ENCODE measurements at places on chromosomes 5 and 9.

- no peak for DNase-seq
These were observed 126.9 kb upstream of the MAP3K1 start for GRCh38 chr5:56688402-56688801.

DNA sequence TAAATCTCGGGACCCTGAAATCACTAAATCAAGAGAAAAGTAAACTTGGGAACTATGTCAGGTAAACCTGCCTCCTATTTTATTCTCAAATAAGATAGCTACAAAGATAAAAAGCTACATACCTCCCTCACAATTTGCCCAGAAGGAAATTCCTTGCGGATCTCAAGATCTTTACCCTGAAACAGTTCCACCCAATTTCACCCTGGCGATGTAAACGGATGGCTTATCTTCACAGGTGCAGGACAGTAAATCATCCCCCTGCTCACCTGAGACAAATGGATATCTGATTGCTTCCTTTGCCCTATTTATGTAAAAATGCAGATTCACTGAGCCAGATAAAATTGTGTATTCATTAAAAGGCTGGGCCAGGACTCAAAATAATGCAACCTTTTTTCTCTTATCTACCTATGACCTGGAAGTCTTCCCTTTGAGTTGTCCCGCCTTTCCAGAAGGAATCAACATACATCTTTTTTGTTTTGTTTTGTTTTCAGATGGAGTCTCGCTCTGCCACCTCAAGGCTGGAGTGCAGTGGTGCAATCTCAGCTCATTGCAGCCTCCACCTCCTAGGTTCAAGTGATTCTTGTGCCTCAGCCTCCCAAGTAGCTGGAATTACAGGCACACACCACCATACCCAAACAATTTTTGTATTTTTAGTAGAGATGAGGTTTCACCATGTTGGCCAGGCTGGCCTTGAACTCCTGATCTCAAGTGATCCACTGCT is 13.8 kb downstream of the TMEM267 start:
- DNase-seq, result no peak

DNA sequence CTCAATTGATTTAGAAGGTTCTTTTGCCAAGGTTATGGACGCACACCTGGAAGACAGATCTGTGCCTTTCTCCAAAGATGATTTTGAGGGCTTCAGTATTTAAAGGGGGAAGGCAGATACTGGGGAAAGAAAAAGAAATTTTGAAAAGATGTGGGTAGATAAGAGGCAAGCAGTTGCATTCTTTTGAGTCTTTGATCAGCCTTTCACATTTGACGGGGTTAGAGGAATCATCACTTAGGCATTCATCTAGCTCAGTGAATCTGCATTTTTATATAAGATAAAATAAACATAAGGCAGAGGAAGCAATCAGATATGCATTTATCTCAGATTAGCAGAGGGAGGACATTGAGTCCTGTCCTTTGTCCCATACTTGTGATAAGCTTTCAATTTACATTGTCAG is 243.4 kb upstream of the RAI14 start:
- DNase-seq, result peak; percentile 31

- DNase-seq, result no peak
These were observed 66.5 kb downstream of the F2RL2 start for GRCh38 chr5:76556511-76557221.

- DNase-seq, result no peak
These were observed 88.5 kb upstream of the SEMA6A start for GRCh38 chr5:116663081-116663480.

DNA sequence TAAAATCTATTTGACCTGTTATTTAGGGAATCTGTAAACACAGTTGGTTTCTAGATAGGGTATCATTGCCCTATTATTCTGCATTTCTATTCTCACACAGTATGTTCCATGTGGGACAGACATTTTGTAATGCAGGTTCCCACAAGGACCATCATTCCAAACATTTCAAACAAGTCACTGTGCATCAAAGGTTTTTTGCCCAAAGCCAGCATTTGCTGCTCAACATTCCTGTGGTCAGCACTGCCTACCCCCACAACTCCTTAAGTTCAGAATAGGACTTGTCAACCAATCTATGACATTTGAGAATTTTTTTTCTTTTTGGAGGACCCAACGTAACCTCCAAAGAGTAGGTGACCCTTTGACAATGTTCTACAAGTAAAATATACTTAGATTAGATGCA is 95.7 kb downstream of the LPAR1 start:
- DNase-seq, result peak; percentile 84

All from LHCN-M2 (cell line).